ENCODE measurements at places on chromosomes 3 and 15.

DNA sequence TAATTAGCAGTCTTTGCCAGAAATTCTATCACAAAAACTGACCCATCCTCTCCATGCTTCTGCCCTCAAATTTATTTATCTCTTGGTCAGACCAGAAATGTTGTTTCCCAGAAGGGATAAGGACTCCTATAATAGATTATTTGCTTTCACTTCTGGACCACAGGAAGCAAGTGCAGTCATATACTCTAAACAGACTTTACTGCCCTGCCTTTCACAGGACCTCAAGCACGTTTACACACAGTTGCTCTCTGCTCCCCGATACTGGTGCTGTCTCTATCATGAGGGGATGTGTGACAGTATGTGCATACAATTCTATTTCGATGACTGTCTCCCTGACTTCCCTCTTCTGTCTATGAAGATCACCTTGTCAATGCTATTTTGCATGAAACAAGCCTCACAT lies 205.5 kb upstream of the TGFBR2 start:
- no peak for DNase-seq

- DNase-seq: no peak
Observed at GRCh38 chr15:74415966-74416916, 17.5 kb downstream of the SEMA7A start.

- DNase-seq: peak; percentile 2
Observed at GRCh38 chr3:2268779-2269178, 170.1 kb downstream of the CNTN4 start.

DNA sequence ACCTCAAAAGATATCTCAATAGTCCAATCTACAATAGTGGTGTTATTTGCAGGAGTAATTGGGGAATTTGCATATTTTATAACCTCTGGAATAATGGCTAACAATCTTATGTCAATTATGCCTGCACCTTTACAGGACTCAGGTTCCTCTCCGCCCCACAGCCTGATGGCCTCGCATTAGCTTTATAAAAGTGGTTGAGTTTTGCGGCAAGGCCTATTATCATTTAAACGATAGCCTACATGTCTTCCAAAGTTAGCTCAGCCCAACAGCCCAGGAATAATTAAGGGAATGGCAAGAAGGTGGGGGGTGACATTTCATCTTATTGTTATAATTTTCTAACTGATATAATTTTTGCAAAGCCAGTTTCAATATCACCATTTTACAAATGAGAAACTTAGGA lies 97.3 kb downstream of the RTP4 start:
- DNase-seq: peak; percentile 65

DNA sequence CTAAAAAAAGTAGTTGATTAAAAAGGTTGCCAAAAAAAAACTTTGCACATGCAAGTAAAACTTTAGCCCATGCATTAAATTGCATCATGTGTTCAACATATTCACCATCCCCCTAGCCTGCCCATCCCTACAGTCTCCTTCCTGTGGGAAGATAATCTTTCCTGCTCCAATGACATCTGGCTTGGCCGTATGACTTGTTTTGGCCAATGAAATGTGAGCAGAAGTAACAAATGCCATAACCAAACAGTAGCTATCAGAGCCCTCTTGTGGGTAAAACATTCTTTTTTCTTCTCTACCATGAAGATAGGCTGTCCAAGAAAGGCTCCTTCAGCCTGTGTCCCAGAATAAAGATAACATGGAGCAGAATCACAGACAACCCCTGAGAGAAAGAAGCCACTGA lies 15.3 kb downstream of the ERC2 start:
- DNase-seq: no peak

DNA sequence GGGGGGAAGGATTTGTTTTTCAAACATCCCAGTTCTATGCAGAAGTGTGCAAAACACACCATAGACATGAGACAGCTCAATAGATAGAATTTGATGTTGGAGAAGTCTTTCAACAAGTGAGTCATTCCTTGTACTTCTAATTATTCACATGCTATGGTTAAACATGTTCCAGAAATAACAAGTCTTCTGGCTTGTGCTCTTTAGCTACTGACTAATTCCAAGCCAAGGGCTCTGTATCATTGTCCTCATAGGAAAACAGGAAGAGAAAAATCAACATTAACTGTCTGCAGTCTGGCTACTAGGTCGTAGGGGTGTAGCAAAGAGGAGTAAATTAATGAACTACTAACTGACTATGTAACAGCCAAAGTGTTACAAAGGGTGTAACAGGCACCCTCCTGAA lies 25.8 kb downstream of the LDHAL6B start:
- DNase-seq: no peak

GRCh38 chr3:17013050-17013449 lies 128.3 kb downstream of the PLCL2 start:
- no peak for DNase-seq

DNA sequence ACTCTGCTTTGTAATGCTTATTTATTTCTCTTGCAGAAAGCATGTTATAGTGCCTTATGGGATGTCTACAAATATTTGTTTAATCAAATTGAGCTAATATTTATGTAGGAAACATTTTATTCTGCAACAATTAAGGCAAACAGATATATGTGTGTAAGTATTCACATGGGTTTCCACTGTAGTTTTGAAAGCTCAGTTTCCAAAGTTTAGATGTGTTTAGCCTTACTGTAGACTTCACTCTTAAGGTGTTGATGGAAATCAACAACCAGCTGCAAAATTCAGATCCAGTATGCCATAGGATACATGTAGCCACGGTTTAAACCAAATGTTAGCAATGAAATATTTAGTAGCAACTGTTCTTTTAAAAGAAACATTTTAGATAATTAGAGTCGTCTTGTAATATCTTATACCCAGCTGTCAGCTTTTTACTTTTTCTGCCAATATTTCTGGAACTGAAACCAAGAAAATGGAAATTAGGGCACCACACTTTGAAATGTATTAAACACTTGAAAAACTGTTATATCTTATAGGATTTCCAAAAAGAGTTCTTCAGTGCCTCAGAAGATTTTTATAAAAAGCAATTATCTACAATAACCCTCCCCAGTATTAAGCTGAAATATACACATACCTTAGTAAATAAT lies 18.5 kb downstream of the PIK3CA start:
- DNase-seq: no peak

- no peak for DNase-seq
Observed at GRCh38 chr3:25380222-25380739, 47.8 kb upstream of the RARB start.

DNA sequence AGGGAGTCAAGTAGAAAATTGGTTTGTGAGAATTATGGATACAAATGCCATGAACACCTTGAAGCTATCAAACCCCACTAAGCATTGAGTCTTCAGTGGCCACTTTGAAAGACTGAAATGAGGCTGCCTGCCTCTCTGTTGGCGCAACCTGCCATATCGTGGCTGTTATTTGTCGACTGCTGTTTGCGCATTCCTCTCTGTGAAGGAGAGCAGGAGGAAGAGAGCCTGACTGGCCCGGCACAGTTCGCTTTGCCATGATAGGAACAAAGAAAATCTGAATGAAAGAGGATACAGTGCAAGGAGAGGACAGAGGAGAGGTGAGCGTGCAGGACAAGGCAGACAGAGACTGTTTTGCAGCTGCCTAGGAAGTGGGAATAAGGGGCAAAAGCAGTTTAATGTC lies 289.4 kb downstream of the RYR3 start:
- no peak for DNase-seq

DNA sequence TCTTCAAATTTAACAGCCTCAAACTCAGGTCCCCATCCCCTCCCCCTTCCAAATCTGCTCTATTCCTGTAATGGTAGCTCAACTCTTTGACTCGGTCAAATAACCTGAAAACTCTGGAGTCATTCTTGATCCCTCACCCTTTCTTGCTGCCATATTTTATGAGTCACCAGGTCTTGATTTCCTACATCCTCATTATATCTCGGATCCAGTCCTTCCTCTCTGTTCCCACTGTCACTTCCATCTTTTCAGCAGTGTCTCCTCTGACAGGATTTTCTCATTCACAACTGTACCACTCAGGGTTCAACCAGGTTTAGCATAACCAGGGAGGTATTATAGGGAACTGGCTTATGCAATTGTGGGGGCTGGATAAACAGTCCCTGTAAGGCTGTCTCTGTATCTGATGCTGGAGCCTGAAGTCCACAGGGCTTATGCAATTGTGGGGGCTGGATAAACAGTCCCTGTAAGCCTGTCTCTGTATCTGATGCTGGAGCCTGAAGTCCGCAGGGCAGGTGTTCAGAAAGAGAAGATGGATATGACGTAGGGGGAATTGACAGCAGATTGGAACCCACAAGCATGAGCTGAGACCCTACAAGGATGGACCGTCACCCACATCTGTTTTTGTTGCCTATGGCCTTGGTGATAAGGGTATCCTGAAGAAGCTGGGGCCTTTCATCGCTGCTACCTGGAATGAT lies 9.1 kb upstream of the FETUB start:
- no peak for DNase-seq

GRCh38 chr3:156587760-156588069 lies 32.8 kb upstream of the SSR3 start:
- DNase-seq: no peak

DNA sequence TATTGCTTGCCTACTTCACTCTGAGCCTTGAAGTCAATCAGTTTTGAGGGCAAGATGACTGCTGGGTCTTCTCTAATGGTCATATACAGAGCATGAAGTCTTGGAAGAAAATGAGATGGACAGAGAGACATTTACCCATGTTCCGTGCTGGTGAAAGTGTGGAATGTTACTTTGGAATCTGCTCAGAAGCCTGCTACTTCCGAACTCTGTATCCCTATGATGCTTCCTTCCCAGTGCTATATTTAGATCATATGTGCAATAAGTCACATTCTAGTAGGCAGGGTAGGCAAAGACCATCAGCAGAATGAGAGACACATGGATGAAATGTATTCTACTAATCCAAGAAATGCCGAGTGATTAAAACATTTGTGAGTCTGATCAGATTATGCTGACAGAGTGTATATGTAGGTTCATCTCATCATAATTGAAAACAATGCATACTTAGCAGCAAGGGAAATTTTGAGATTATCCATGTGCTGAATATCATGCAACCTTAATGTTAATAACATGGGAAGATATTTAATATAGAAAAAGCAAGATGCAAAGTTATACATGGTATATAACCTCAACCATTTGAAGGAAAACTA lies 60.5 kb downstream of the RAB7A start:
- no peak for DNase-seq

GRCh38 chr3:57600195-57600594 lies 3.1 kb upstream of the ARF4 start:
- DNase-seq: no peak

GRCh38 chr15:29677871-29678461 lies 144.3 kb downstream of the TJP1 start:
- no peak for DNase-seq

GRCh38 chr3:118080889-118081288 lies 953.8 kb downstream of the IGSF11 start:
- no peak for DNase-seq

DNA sequence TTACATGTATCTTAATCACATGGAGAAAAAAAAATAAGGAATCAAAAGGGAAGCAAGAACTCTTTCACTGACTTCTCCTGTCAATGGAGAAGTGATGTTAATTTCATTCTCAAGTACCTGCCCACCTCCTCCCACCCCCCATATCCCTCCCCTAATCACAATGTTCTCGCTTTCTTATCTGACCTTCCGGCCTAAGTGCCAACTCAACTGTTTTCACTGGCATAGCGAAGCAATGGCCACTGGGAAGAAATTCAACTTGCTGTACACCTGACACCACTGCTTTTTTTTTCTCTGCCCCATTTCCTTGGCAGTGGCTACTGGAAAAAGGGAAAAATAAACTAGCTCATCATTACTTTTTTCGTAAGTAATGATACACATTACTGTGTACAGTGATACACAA lies 3.8 kb downstream of the SGO1 start:
- DNase-seq: no peak

- no peak for DNase-seq
Observed at GRCh38 chr15:69784798-69785566, 312.7 kb downstream of the TLE3 start.

GRCh38 chr3:21901484-21901883 lies 150.5 kb upstream of the ZNF385D start:
- DNase-seq: no peak

GRCh38 chr15:50825946-50826345 lies 60.4 kb upstream of the SPPL2A start:
- no peak for DNase-seq

DNA sequence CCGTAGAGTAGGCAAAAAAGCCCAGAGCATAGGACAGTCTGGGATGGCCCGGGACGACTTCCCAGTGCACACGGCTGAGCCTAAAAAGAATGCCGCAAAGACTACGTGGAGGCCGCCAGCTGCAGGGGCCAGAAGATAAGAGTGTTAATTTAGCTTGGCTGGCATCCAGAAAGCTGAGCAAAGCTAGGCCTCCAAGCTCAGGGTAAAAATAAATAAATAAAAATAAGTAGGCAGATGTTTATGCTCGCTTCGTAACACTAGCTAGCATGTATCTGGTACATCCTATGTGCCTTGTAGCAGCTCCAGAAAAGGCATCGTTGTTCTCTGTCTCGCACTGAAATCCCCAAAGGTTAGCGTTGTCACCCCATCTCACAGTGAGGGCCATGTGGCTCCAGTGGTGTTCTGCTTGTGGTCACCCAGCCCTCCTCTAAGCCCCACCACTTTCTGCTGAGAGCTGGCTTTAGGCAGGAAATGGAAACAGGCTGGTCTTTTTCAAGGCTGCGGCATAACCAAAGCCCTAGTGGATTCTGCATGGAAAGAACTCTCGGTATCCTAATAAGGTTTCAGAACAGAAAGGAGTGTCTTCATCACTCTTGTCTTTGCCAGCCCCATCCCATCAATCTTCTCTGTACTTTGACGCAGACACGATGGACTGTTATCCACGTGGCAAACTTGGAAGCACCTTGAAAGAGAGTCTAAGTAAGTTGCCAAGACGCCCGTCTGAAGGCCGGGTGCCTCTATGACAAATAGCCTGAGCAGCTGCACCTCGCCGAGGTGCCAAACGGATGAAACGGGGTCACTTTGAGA lies 58.1 kb upstream of the MEF2A start:
- DNase-seq: no peak

- DNase-seq: no peak
Observed at GRCh38 chr3:159859424-159859823, 129.2 kb upstream of the IL12A start.

GRCh38 chr3:13580256-13581023 lies 31.5 kb downstream of the FBLN2 start:
- no peak for DNase-seq

- peak; percentile 40 for DNase-seq
Observed at GRCh38 chr3:123365450-123366143, 83.3 kb downstream of the ADCY5 start.

GRCh38 chr15:99943466-99943865 lies 210.2 kb upstream of the LYSMD4 start:
- DNase-seq: no peak

- DNase-seq: no peak
Observed at GRCh38 chr15:40240619-40241221, 1.9 kb downstream of the PAK6 start.

GRCh38 chr3:11014253-11014652 lies 21.7 kb downstream of the SLC6A1 start:
- no peak for DNase-seq

GRCh38 chr3:57059411-57059810 lies 1.1 kb upstream of the SPATA12 start:
- no peak for DNase-seq

DNA sequence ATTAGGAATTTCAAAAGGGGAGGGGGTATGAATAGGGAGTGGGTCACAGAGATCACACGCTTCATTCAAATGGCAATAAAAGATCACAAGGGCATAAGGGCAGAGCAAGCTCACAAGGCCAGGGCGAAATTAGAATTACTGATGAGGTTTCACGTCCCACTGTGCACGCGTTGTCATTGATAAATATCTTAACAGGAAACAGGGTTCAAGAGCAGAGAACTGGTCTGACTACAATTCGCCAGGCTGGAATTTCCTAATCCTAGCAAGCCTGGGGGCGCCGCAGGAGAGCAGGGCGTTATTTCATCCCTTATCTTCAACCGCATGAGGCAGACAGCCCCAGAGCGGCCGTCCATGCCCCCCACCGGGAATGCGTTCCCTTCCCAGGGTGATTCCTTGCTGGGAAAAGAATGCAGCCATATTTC lies 18.1 kb upstream of the SMCO1 start:
- DNase-seq: peak; percentile 70

All from NT2/D1 (cell line).